ENCODE measurements at places on chromosomes 2 and 18.

DNA sequence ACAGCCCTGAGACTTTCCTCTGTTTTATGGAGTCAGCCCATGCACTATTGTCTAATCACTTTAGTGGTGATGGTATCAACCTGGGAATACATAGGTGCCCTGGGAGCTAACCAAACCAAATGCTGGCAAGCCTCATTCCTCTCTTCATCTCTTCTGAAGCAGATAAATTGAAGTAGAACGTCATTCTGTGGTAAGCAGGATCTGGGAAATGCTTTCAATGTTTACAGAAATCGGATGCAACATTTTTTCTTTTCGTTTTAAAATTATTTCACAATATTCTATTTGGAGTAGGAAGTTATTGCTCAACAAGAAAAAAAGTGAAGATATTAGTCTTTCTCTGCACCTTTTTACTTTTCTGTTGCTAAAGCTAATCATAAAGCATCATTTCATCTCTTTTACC, 114.2 kb downstream of the RBMS1 start:
- no peak for DNase-seq

DNA sequence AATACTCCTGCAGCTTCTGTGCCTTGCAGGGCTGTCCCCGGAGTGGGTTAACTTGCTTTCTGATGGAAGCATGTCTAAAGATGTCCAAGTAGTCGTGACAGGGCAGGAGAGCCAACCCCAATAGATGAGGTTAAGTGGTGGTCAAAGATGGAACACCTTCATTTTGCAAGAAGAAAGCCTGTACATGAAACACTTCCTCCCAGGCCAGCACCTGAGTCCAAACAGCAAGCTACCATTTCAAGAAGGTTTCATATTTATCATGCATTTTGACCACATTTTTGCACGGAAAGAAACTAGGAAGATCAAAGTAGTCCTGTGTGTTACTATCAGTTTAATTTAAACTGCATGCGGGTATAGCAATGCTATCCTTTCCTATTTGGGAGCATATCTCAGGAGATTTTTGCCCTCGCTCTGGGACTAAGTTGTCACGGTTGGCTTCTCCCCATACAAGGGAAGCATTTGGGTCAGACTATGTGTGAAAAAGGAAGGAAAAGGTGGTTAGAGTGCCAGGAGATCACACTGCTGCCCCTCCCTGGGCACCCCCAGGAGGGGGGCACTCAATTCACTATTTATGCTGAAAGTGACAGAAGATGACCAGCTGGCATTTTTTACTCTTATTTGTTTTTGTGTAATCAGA, 187.6 kb downstream of the ZNF521 start:
- DNase-seq, result no peak

DNA sequence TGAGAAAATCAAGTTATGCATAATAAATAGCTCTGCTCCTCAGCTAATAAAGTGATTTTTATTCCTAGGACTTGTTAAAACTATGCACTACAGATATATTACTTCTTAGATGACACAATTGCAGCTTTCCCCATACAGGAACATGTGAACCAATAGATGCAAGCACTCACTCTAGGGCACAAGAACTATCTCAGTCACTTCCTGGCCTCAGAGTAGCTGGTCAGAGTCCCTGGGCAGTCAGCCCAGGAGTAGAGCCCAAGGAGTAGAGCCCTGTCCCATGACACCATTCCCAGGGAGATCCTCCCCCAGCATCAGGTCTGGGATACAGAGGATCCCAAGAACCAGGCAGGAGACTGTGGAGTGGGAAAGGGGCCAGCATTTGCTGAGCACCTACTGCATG, 2.7 kb downstream of the TNS1 start:
- DNase-seq, result no peak

GRCh38 chr2:75053484-75054112, 95.2 kb downstream of the POLE4 start:
- no peak for DNase-seq

GRCh38 chr2:67840460-67841068, 222.2 kb downstream of the C1D start:
- no peak for DNase-seq

DNA sequence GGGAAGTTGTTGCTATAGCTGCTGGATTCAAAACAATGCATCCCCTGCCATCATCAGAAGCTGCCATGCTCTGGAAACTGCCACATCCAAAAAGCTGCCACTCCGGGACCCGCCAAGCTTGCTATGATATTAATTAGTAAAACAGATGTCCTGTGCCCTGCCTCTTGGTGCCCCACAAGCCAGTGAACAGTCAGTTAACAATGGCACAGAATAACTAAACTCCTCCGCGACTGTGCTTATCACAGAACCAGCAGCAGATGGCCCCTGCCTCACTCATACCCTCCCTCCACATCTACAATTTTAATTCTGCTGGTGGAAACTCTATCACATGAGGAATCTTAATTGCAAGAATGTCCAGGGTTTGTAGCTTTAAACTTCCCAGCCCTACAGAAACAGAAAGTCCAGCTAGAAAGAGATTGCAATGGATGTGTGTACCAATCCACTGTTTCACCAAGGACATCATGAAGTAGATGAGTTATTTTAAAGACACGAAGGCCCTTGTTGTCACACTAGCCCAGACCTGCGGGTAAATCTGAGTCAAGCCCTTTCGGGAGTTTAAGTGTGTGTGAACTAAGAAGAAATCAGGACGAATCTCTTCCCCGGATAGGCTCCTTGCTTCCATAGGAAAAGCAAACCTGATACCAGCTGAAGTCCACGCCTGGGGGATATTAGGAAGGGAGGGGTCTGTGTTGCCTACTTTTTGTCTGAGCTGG, 7.4 kb upstream of the ACYP2 start:
- no peak for DNase-seq

- DNase-seq, result no peak
These were observed 10.8 kb upstream of the ERMN start for GRCh38 chr2:157336137-157337010.

DNA sequence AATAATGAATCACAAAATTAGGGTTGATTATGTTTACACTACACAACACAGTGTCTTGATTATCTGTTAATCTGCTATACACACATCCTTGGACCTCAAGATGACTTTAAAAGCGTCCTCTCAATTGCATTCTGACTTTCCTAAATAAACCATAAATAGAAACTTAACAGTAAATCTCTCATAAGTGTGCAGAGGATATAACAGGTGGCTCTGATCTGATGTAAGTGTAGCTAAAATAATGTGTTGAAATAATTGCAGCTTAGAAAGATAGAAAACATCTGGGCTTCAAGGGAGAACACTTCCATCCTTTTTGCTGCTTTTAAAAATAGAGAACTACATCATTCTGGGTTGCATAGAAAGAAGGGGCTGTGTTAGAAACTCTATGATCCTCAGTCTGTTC, 78.4 kb upstream of the EFEMP1 start:
- no peak for DNase-seq

DNA sequence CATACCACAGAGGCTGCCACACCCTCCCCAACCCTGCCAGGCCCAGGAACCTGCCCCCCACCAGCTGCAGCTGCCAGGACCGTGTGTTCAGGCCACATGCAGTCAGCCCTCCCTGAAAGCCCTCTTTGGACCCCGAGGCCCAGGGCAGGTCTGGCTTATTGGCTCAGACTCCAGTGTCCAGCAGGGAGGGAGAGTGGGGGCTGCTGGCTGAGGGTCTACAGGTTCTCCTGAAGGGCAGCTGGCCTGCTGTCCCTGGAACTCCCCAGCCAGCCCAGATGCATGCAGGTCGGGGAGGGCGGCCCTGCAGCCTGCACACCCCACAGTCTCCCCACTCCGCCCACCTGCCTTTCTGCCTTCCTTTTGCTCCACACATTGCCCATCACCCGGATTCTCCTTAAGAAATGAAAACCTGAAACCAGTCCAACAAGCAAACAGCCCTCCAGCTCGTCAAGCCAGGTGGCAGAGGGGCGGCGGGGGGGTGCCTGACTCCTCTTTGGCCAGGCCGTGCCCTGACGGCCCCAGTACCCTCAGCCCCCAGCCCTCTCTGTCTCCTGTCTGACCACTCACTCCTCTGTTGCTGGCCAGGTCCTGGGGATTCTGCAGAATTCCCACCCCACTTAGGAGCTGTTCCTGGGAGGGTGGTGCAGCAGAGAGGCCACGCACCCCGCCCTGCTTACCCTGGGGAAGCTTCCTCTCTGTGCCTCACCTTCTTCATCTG, 18.0 kb downstream of the GPR35 start:
- no peak for DNase-seq

DNA sequence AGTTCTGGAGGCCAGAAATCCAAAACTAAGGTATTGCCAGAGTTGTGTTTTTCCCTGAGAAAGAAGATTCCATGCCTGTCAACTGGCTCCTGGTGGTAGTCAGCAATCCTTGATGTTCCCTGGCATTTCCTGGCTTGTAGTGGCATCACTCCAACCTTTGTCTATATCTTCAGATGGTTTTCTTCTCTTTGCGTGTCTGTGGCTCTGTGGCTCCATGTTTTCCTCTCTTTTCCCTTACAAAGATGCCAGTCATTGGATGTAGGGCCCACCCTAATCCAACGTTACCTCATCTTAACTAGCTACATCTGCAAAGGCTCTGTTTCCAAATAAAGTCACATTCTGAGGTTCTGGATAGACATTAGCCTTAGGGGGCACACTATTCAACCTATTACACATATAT, 41.8 kb downstream of the SLC14A1 start:
- no peak for DNase-seq

DNA sequence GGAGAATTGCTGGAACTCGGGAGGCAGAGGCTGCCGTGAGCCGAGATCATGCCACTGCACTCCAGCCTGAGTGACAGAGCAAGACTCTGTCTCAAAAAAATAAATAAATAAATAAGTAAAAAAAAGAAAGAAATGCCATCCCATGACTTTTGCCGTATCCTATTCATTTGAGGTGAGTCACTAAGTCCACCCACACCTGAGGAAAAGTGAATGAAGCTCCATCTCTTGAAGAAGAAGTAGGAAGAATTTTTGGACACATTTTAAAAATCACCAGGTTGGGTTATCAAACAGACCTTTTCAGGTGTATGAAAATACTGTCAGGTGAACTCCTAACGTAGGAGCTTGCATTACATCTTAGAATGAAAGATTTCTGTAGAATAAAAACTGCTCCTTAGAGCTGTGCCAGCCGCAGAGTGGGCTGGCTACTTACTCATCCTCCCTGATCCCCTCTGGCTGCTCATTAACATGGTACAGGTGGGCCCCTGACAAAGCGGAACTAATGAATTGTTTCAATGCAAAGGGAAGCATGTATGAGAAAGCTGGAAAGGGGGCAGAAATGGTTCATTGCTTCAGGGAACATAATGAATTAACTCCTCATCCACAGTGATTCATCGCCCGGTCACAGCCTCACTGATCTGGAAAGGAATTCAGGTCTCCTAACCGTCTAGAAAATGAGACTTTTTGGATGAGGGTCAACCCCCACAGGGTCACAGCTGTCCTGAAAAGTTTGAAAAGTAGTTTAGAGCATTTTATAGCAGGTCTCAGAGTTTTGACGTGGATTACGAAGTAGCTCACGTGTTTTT, 191.4 kb downstream of the SPP2 start:
- DNase-seq, result no peak

DNA sequence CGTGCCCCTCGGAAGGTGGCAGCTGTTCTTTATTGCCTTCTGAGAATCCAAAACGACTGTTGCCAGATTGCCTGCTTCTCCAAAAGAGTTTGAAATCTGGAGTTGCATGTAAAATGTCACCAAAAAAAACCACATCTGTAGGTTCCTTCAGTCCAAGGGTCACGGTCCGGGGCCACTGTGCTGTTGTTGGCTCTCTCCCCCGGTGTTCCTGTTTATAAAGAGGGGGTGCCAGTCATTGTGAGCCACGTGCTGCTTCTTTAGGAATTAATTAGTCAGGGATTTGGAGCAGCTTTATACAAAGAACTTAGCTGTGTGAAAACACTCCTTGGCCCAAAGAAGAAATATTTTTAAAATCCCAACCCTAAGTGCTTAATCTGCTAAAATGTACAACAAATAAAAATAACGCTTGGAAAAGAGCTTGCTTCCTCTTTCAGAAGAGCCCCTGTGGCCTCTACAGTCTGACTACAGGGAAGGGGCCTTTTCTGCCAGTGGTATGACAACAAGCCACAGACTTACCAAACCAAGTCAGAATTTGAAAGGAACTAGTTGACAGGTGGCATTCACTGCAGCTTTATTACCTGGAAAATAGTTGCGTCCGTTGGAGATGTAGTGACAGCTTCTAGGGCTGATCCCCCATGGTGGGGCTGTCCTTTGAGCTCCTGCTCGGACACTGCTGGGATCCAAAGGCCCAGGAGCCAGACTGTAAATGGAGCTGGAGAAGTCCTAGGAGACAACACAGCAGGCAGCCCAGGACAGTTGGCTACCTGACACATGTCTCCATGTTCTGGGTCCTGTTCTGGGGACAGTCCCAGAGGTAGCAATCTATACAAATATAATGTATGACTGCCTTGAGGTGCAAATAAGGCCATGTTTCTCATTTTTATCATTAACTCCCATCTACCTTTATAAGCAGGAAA, 84.5 kb upstream of the SLC1A4 start:
- no peak for DNase-seq

Data from stimulated activated CD8-positive, alpha-beta memory T cell treated with anti-CD3 and anti-CD28 coated beads, Interleukin-15, amount 100 ng/mL, for 24 hours (primary cell).